Stimulated activated CD4-positive, alpha-beta T cell treated with anti-CD3 and anti-CD28 coated beads, Interleukin-4, amount 100 ng/mL, for 1 hour (primary cell): ENCODE measurements at places on chromosomes 11 and 22.

- no peak for DNase-seq
Observed at GRCh38 chr11:62752177-62752785, 1.7 kb downstream of the ZBTB3 start.

DNA sequence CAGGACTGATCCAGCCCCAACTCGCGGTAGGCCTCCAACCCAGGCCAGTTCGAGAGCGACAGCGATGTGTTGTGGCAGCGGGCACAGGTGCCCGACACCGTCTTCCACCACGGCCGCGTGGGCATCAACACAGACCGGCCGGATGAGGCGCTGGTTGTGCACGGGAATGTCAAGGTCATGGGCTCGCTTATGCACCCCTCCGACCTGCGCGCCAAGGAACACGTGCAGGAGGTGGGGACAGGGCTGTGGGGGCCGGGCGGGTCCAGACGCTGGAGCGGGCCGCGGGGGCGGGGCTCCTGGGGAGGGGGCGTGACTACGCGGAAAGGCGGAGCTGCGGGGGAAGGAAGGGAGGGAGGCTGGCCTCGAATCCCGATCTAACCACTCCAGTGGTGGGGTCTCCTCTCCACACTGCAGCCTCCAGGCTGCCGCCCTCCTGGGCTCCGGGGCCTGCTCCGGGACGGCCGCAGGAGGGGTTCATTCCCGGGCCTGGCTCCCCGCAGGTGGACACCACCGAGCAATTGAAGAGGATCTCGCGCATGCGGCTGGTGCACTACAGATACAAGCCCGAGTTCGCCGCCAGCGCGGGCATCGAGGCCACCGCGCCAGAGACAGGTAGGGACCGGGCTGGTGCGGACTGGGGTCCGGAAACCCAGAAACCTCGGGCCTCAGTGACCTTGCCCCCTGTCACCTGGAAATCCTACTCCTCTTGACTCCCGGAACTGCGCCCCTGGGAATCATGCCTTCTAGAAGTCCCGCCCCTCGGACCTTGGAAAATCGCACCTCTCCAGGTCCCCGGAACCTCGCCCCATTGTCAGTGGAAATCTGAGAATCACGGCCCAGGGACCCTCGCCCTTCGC, 14.9 kb downstream of the TMEM258 start:
- peak; percentile 70 for DNase-seq

GRCh38 chr11:60699936-60700335, 524 bp downstream of the MS4A8 start:
- no peak for DNase-seq

DNA sequence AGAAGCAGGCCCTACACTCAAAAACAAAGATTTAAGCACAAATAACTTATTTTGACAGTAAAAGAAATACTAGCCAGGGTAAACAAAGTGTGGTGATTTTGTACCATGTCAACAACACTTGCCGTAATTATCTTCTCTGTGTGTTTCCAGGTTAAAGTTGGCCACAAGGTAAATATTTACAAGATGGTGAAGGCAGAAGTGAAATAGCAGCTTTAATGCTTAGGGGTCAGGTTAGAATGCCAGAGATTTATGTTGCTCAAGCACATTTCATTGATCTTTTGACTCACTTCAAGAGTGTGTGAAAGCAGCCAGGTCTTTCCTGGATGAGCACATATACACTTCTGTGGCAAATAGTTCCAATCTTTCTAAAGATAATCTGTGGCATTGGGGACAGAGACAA, 270.2 kb upstream of the LUZP2 start:
- DNase-seq: no peak

- no peak for DNase-seq
Observed at GRCh38 chr11:25423436-25424199, 908.3 kb upstream of the ANO3 start.

DNA sequence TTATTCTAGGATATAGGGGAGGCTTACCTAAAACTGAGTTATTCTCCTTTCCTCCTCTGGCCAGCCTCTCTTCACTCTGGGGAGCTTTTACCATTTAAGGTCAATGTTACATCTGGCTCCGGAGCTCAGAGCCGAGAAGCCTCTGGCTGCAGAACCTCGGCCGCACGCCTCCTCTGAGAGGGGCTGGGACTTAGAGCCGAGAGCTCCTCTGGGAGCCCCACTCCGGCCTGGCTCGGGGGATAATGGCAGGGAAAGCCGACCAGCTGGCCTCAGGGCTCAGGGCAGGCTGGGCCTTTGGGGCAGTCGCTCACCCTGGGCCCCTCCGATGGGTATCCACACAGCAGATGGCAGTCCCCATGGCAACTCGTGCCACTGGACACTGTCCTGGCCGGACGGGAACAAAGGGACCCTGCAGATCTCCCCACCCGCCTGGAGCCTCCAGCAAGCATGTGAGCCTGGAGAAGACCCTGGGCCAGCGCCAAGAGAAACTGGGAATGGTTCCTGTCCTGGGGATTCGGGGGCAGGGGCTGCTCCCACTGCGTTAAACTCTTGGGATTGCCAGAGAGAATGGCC, at the start of gene IRAG1:
Gene IRAG1, minus strand, starts transcription at position 247 of the 573 bp plus-strand sequence. Its CDS starts 153 bp downstream, at position 94.
- DNase-seq: no peak

GRCh38 chr11:83312430-83312829, 26.3 kb upstream of the CCDC90B start:
- DNase-seq: no peak

DNA sequence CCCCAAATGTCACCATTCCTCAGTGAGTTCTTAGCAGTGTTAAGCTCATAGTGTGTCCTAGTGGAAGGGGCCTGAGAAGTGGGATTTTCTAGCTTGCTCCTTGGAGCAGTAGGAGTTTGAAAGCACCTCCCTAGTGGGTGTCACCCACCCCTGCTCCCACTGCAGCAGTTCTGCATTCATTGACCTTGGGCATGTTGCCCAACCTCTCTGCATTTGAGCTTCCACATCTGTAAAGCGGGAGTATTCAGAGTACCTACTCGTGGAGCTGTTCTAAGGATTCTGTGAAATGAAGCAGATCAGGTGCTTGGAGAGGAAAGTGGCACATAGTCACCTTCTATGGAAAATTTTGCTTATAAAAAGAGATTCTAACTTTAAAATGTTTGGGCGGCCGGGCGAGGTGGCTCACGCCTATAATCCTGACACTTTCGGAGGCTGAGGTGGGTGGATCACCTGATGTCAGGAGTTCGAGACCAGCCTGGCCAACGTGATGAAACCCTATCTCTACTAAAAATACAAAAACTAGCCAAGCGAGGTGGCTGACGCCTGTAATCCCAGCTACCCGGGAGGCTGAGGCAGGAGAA, 16.9 kb downstream of the LMO2 start:
- no peak for DNase-seq

GRCh38 chr11:46352063-46352841, 5.0 kb downstream of the DGKZ start:
- DNase-seq: peak; percentile 75

- no peak for DNase-seq
Observed at GRCh38 chr11:19433791-19434190, 193.0 kb upstream of the E2F8 start.

DNA sequence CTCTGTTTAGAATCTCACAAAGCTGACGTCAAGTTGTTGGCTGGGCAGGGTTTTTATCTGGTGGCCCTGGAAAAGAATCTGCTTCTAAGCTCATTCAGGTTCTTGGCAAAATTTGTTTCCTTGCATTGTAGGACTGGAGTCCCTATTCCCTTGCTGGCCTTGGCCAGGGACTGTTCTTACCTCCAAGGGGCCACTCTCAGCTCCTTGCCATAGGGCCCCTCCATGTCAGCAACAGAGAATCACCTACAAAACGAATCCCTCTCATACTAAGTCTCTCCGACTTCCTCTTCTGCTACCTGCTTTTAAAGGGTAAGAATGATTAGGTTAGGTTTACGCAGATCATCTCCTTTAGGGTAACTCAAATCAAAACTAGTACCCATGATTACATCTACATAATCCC, 63.2 kb downstream of the PARVA start:
- no peak for DNase-seq
